Activated CD4-positive, alpha-beta T cell treated with anti-CD3 and anti-CD28 coated beads, Interleukin-2, amount 50 U/mL, for 4 hours (primary cell): ENCODE measurements at places on chromosomes 4 and X.

GRCh38 chr4:38980903-38981676, 51.1 kb downstream of the TMEM156 start:
- DNase-seq = no peak

GRCh38 chr4:5378002-5378401, 326.7 kb downstream of the STK32B start:
- no peak for DNase-seq

GRCh38 chrX:72652082-72652481, 62.0 kb downstream of the PHKA1 start:
- DNase-seq = no peak

DNA sequence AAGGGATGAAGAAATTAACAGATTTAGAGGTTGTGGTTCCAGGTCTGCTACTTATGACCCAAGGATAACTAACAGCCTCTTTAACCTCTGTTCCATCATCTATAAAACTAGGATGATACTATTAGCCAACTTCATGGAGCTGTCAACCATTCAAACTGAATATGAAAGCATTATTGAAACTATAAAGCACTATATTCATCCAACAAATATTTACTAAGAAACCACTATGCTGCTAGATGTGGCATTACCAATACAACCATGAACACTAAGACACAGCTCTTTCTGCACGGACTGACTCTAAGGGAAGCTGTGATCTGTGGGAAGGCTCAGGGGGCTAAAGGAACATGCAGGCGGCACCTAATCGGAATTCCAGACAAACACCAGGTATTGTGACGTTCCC, 66.0 kb downstream of the APBB2 start:
- no peak for DNase-seq

- no peak for DNase-seq
Measured at GRCh38 chr4:60133375-60133774, 1066.8 kb upstream of the ADGRL3 start.

GRCh38 chr4:154441124-154441523, 50.5 kb downstream of the DCHS2 start:
- DNase-seq = no peak

DNA sequence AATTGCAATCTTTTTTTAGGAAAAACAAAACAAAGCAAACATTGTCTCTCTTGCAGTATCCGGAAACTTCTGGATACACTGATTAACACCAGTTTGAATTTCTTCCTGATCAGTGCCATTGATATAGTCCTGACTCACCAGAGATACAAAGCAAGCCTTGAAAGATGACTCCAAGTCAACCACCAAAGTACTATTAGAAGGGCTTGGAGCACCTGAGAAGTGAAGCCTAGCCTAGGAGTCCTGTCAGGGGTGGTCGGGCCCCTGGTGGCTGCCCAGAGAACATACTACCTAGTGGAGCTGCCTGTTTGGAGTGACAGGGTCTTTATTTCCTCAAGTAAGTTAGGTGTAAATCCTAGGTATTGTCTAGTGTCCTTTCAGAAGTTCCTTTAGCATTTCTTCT, 593.2 kb downstream of the ZNF674 start:
- DNase-seq = no peak

DNA sequence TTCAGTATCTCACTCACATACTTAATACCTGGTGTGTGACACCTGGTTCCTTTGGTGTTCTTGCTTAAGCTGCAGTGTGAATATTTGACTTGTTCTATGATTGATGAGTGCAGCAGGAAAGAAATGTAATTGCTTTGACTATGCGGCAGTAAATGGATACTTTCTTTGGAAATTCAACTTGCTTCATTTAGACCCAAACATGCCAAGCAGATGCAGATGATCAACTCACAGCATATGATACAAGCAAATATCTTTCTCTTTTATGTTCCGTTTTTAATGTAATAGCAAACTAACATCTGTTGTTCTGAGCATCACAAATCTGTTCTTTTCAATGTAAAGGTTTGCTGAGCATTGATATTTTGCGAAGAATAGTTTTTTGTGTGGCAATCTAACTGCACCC, 549.5 kb downstream of the C4orf33 start:
- no peak for DNase-seq

DNA sequence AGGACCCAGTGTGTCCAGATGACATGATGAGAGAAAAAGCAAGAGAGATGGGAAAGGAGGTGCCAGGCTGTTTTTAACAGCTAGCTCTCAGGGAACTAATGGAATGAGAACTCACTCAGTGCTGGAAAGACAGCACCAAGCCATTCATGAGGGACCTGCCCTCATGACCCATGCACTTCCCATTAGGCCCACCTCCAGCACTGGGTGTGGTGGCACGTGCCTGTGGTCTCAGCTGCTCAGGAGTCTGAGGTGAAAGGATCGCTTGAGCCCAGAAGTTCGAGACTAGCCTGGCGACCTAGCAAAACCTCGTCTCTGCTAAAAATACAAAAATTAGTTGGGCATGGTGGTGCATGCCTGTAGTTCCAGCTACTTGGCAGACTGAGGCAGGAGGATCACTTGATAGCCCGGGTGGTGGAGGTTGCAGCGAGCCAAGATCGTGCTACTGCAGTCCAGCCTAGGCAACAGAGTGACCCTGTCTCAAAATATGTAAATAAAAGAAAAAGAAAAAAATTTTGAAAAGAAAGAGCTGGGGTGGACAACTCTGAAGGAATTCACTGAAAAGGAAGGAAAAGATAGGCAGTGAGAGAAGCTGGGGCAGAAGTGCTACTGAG, 50.9 kb downstream of the FAM193A start:
- no peak for DNase-seq

DNA sequence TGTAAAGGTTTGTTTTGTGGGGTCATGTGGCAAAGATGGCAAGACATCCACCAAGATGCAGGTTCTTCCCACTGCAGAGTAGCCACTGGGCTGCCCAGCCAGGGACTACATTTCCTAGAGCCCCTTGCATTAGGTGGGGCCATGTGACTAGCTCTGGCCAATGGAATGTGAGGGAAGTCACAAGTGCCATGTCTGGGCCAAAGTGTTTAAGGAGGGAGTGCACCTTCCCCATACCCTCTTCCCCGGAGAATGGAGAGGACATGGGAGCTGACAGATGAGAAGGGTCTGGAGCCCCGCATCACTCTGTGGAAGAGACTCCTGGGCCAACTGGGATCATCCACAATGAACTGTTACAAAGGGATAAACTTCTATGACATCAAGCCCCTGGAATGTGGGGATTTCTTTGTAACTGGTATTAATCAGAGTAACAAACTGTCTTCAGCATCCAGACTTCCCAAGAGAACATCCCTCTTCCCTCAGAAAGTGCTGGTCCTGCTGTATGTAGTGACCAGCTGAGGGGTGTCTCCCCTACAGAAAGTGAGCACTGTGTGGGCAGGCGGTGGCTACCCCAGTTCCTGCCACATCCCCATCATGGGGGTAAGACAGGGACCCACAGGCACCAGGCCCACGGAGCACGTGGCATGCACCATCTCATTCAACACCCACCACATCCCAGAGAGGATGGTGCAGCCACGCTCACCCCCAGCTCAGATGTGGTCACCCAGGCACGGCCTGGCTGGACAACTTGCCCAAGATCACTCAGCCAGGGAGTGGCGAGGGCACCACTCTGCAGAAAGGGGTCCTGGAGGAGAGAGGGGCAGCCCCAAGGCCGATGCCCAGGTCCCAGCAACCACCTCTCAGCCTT, 10.9 kb downstream of the PPP2R2C start:
- DNase-seq = no peak

GRCh38 chr4:183398298-183399125, 45.9 kb upstream of the CDKN2AIP start:
- DNase-seq = peak; percentile 48

- no peak for DNase-seq
Measured at GRCh38 chr4:123168812-123169211, 227.8 kb upstream of the SPRY1 start.

GRCh38 chr4:143400082-143400481, 63.4 kb downstream of the GAB1 start:
- DNase-seq = no peak

- no peak for DNase-seq
Measured at GRCh38 chr4:152021788-152022438, 261.1 kb upstream of the GATB start.

DNA sequence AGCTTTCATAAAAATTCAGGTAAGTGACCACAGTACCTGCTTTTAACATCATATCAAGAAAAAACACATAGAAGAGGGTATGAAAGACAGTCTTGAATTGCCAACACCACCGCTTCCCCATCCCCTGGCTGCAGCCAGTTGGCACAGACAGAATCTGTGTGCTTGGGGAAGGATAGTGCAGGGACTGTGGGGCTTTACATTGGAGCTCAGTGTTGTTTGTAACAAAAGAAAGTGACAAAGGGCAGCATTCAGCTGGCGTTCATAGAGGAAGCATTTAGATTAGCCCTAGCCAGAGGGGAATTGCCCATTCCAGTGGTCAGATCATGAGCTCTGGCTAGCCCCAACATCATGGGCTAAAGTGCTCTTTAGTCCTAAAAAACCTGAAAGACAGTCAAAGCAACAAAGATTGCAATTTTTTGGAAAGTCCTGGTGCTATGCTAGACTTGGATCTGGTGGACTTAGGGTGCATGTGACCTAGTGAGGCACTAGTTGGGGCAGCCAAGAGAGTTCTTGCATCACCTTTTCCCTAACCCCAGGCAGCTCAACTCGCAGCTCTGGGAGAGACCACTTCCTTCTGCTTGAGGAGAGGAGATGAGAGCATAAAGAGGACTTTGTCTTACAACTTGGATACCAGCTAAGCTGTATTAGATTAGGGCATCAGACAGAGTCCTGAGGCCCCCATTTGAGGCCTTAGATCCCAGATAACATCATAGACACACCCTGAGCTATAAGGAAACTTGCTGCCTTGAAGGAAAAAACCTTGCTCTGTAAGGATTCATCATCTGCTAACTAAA, 1602.4 kb upstream of the ADGRL3 start:
- no peak for DNase-seq
